Fibroblast of skin of left quadriceps (primary cell): ENCODE measurements at places on chromosomes 3 and 15.

- no peak for DNase-seq
Measured at GRCh38 chr3:77562089-77562488, 522.2 kb downstream of the ROBO2 start.

DNA sequence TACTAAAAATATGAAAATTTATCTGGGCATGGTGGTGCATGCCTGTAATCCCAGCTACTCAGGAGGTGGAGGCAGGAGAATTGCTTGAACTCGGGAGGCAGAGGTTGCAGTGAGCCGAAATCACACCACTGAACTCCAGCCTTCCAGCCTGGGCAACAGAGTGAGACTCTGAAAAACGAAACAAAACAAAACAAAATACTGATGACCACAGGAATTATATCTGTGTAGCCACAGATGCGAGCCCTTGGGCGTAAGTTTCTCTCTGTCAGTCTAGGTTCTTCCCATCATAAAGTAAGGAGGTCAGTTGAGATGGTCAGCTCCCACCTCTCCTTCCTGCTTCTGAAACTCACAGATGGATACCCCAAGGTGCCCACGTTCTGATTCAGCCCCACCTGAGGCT, 37.7 kb upstream of the CFAP161 start:
- DNase-seq = no peak

- peak; percentile 10 for DNase-seq
Measured at GRCh38 chr3:178845420-178846118, 226.0 kb downstream of the ZMAT3 start.

DNA sequence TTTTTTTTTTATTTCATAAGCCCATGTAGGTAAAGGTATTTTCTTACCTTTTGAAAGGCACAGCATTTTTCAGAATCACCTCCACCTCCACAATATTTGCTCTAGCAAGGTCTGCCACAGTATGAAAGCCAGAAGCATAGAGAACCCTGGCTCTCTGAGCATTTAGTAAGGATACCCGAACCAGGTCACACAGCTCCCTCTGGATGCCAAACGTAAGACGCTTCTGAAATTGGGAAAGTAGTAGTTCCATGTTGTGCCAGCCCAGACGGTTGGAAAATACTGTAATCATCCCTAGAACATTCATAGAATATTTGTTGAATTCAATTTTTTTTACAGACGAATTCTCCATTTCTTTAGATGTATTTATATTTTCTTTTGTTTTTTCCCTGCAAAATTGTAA, 52.4 kb downstream of the POLQ start:
- DNase-seq = no peak

GRCh38 chr3:171286580-171287249, 173.5 kb downstream of the TNIK start:
- DNase-seq = no peak

- DNase-seq = no peak
Measured at GRCh38 chr15:74011610-74012009, 17.1 kb downstream of the PML start.

DNA sequence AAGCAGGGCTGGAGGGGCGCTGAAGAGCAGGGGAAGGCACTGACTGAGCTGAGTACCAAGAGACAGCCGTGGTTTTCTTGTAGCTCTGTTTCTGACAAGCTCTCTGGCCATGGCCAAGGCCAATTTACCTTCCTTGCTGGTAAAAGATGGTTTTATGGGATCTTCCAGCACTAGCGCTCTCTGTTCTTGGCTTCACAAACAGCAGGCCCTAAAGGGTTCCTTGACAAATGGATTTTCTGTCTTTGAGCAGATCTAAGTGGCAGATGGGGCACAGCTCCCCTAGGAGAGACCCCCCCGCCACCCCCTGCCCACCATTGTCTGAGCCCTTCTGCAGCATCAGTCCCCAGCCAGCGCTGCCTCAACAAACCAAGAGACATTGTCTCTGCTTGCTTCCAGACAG, 66.6 kb downstream of the GAP43 start:
- DNase-seq = no peak

DNA sequence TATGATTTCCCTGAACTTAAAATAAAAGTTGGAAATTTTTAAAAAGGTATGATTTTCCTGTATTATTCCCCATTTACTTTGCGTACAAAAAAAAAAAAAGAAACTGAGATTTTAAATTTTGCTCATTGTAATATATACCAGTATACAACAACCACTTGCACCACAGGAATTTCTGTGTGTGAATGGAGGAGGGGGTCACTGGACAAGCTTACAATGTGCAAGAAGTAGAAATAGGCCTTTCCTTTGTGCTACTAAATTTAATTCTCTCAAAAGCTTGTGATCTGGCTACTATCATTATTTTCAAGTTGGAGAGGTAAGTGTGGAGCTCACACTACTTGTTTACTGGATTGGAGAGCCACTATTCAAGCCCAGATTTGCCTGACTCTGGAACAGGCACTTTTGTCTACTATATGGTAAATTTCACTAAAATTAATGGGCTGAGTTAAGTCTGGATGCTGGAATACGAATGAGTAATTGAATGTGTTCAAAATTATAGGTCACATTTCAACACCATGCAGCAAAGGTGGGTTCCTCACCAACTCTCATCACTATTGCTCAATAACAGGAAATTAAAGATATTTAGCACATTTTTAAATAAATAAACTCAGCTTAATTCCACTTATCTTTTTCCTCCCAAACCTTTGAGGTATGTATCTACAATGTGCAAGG, 148.0 kb upstream of the MBNL1 start:
- no peak for DNase-seq

DNA sequence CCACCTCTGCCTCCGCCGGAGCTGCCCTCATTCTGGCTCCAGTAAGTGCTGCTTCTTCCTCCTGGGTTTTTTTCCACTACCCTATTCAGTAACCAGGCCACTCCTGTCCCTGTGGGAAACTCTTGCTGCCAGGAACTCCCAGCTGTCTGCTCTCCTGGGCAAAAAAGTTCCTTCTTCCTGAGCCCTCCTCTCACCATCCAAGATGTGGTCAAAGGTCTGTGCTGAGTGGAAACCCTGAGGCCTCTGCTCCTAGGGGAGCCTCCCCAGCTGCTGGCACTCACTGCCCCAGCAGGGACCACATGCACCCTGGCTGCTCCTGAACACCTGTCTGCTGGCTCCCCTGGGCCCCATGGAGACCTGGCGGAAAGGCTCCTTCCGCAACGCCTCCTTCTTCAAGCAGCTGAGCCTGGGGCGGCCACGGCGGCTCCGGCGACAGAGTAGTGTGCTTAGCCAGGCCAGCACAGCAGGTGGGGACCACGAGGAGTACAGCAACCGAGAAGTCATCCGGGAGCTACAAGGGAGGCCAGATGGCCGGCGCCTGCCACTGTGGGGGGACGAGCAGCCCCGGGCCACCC, 454 bp downstream of the C15orf62 start:
- DNase-seq = no peak

- DNase-seq = no peak
Measured at GRCh38 chr3:151460774-151461450, at the start of gene IGSF10. TSS of gene IGSF10 (minus strand) at chr3:151461061. CDS start at chr3:151458709, 2,352 bp downstream.

- DNase-seq = no peak
Measured at GRCh38 chr15:69979783-69980182, 117.9 kb downstream of the TLE3 start.

DNA sequence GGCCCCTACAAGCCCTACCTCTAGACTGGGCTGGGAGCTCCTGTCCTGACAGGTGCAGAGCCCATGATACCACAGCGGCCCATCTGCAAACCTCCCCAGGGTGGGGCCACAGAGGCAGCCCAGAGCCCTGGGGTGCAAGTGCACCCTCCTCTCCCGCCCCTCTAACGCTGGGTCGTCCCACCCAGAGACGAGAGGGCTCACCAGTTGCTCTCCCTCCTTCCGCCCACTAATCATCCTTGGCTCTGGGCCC, 742 bp downstream of the TNK2 start:
- no peak for DNase-seq

DNA sequence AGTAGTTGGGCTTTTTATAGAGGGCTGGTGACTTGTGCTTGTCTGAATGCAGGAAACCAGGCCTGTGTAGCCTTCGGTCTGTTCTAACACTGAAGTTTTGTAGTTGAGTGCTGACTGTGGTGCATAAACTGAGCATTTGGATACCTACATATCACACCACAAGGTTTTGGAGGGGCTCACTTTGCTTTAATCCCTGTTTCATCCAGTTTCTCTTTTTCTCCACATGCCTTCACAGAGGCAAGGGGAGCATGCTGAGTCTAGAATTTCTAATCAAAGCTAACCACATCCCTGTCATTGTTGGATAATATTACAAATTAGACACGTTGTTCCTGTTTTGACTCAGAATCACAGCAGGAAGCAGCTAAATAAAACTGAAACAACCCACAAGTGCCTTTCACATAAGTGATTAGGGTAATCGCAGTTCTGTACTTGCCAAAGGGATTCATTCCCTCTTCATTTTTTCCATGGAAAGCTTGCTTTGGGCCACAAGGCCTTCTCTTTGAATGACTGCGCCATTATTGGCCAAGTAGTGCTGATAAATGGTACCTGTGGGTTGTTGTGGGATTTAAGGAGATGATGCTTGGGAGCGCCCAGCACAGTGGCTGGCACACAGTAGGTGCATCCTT, 48.9 kb downstream of the TGFBR2 start:
- DNase-seq = peak; percentile 65

DNA sequence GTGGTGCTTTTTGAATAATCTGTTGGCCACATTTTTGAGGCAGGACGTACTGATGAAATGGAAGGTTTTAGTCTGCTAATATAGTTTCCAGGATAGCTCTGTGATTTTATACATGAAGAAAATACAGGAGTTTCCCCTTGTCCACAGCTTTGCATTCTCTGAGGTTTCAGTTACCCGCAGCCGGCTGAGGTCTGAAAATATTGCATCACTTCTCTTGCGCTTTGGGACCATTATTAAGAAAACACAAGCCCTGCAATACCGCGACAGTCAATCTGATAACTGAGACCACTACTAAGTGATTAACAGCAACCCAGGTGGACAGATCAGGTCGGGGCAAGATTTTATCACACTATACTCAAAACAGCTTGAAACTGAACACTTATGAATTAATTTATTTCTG, 33.0 kb downstream of the BLM start:
- DNase-seq = no peak

GRCh38 chr3:153219146-153219545, 57.1 kb downstream of the RAP2B start:
- peak; percentile 34 for DNase-seq

GRCh38 chr3:172142864-172143451, 103.6 kb downstream of the FNDC3B start:
- no peak for DNase-seq

GRCh38 chr3:152772674-152773225, 62.2 kb upstream of the P2RY1 start:
- DNase-seq = no peak

- no peak for DNase-seq
Measured at GRCh38 chr3:105348307-105348706, 18.4 kb upstream of the ALCAM start.

GRCh38 chr3:49358217-49358883, at the start of gene GPX1:
TSS of gene GPX1 (minus strand) at chr3:49358353. CDS start at chr3:49358278, 75 bp downstream.
- DNase-seq = peak; percentile 92

GRCh38 chr15:43886558-43886957, 59.8 kb downstream of the WDR76 start:
- no peak for DNase-seq

DNA sequence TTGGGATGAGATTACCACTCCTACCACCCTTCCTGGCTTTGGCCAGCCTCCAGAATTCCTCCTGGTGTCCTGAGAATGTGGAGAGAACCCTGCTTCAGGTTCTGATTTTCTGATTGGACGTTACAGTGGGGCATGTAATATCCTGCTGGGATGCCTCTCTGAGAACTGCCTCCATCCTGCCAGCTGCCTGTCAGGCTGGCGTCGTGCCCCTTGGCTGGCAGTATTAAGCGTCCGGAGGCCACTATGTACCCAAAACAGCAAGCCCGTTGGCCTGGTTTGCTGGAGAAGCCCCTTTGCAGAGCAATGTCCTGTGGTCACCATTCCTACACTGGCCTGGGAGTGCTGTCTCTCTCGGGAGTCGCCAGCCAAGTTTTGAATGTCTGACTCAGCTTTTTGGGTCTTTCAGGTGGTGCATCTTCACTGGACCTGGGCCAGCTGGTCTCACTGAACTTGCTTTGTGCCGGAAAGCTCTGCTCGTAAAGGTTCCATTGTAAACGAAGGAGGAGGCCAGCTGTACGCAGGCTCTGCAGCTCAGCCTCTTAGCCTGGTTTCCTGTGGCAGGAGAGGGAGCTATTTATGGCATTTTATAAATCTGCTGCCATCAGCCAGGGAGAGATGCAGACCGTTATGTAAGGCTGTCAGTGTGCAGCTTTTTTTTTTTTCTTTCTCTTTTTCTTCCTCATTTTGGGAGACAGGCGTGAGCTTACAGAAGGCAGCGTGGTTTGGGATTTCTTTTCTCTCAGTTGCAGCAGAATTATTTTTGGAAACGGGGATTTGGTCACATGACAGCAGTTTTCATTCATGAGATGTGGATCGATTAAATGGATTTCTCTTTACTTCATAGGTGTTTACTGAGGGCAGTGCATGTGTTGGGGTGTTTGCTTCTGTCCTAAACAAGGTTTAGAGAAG, 19.0 kb upstream of the TRAK1 start:
- DNase-seq = peak; percentile 60

- DNase-seq = no peak
Measured at GRCh38 chr15:90664650-90665287, 52.4 kb upstream of the BLM start.

DNA sequence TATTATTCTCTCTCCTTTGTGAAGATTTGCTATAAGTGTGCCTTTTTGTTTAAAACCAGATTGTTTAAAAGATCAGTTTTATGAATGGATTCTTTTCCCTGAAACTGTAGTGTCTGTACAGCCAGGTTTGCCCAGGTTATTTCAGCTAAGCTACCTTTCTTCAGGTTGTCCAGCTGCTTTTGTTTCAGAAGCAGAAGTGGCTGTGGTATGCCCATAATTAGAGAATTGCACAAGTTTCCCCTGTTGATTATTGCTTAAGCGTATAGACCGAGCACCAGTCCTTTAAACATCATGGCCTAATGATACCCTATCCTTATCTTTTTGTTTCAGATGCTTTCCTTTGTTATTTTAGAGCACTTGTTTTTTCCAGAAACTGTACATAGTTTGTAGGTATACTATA, 10.2 kb downstream of the ASB7 start:
- DNase-seq = no peak

DNA sequence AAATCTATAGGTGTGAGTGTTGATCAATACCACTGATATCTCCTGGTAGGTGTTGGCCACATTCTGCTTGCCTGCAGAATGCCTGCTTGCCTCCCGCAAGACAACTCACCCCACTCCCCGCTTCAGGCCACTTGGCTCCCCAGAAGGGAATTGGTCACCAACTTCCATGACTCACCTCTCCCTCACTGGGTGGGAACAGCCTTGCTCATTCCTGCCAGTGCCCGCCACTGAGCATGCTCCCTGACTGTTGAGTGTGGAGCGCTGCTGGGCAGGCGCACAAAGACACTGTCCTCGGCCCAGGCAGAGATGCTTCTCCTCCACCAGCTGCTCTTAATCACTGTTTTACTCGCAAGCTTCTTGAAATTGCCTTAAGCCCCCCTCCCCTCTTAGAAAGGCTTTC, 57.3 kb upstream of the PPP2R3A start:
- DNase-seq = no peak

GRCh38 chr3:152073267-152073666, 195.5 kb upstream of the MBNL1 start:
- peak; percentile 48 for DNase-seq

DNA sequence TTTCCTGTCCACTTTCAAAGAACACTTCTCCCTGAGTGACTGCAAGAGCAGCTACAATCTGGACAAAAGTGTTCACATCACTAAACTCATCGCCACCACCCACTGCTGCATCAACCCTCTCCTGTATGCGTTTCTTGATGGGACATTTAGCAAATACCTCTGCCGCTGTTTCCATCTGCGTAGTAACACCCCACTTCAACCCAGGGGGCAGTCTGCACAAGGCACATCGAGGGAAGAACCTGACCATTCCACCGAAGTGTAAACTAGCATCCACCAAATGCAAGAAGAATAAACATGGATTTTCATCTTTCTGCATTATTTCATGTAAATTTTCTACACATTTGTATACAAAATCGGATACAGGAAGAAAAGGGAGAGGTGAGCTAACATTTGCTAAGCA, 1.8 kb downstream of the CCRL2 start:
- DNase-seq = no peak
